CD8-positive, alpha-beta memory T cell (primary cell): ENCODE measurements at places on chromosomes 2 and 18.

DNA sequence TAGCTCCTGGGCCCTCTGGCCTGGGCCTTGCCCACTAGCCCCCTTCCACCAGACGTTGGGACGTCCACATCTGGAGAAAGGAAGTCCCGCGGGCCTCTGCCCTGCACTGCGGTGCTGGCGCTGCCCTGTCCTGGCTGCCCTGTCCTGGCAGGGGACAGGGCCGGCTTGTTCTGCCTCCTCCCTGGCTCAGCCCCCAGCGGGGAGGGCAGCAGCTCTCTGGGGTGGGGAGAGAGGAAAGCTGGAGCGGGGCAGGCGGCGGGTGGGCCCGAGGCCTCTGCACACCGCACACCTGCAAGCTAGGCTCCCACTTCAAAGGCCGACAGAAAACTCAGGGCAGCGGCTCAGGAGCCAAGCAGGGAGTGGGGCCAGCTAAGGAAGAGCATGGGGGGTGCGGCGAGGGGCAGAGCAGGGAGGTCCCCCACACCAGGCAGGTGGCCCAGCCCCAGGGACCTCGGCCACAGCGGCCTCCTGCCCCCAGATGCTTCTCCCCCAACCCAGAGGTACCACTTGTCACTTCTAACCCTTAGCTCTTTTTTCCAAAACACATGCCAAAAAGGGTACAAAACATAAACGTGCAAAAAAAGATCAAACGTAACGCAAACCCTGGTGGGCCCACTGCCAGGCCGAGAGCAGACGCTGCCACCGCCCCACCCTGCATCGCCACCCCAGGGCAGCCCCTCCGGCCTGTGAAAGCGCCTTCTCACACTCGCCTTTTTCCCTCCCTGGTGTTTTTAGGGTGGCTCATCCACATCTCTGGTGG, 13.5 kb downstream of the SNED1 start:
- no peak for DNase-seq

DNA sequence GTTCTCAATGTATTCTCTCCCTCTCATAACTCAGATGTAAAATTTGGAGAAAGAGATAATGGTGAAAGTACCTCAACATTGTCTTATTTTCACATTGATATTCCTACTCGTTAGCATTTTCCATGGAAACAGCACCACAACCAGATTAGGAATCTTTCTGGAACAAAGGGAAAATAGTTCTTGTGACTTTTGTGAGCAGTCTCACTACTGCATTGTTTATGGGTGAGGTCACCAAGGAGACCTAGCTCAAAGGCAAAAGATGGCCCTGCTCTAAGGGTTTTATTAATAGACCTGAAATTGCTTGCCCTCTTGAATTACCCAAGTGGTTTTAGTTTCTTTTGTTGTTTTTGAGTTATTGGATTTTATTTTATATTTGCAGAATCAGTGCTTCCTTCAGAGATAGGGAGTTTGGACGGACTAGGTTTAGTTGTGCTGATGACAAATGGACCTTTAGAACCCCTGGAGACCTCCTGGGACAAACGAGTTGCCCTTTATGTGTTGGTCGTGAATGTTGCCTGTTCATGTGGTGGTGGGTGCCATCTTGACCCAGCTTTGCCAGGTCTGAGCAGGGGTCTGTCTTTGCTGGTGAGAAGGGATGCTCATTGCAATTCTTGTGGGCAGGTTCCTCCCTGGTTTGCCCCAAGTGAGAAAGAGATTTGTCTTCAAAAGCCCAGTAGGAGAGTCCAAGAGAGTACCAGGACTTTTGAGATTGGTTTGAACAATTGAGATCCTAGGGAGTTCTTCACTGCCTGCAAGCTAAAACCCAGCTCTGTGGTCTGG, 58.1 kb downstream of the INPP4A start:
- no peak for DNase-seq

- DNase-seq: peak; percentile 65
These were observed 54.4 kb downstream of the STK39 start for GRCh38 chr2:168192839-168193616.

DNA sequence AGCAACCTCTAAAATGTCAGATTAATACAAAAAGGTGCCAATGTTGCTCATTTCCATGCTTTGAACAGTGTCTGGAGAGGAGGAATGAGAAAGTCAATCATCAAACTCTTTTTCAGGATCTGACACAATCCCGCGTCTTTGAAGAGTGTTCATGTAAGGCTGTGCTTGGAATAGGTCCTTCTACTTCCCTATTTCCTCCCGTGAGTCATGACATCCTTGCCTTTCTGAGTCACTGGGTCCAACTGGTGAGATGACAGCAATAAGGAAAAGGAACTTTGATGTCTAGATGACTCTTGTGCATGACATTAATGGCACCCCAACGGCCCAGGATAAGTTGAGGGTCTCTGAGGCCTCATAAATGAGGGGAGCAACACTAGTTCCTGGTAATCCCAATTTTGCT, 109.0 kb upstream of the CELF4 start:
- no peak for DNase-seq

GRCh38 chr18:2411381-2411960, 159.8 kb downstream of the METTL4 start:
- DNase-seq: no peak

DNA sequence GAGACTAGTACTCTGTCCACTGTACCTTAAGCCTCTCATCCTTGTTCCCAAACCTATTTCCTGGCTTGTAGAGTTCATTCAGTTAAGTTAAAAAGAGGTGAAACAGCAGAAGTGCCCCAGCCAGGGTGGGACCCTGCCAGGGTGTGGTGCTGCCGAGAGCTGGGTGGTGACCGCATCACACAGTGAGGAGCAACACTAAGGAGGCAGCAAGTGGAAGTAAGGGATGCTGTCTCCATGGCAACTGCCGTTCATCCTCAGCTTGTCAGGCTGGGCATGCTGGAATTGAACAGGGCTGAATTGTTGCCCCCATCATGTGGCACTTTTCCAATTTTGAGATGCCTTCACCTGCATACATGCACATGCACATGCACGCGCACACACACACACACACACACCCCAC, 77.0 kb downstream of the VSNL1 start:
- DNase-seq: no peak
